IPS-NIHi11 (cell line): ENCODE measurements at places on chromosomes 7 and 10.

GRCh38 chr7:90580051-90580450 lies 16.1 kb upstream of the CDK14 start:
- no peak for DNase-seq

DNA sequence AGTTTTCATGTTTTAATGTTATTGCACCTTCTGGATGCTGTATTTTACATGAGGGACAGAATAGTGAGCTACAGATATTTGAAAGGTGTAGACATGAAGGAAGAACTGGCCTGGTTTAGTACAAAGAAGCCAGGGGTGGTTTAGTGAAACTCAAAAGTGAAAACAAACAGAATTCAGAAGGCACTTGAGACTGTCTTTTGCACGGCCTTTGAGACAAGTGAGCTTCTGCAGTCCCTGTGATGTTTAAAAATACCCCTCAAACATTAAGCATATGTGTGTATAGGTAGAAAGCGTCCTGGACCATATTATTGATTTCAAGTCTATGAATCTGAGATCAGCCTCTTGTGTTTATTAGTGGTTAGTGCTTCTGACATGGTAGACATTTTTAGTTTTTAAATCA lies 118.9 kb downstream of the CDK14 start:
- no peak for DNase-seq

DNA sequence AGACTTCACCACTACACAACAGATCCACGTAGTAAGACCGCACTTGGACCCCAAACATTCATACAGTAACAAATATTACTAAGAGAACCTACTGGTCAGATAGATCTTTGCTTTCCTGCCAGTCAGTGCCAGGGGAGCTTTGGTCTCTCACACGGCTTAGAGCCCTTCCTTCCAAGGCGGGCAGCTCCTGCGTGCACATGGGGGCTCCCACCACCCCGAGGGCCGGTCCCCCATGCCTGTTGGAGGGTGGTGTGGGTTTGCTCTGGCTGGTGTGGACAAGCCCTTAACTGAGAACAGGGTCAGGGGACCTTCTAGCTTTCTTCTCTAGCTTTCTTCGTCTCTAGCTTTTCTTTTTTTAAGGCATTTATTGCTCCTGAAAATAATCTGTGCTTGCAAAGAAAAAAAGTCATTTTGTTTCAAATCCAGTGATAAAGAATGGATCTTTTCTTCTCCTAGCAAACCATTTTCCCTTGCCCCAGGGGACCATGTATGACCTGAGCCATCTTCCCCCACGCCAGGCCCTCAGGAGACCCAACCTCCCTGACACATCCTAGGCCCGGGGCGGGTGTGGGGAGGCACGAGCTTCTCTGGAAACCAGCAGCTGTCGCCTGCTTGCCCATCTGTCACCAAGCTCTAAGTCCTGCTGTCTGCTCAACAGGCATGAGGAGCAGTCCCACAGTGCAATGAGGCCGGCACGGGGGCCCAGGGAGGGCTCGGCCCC lies 591.1 kb downstream of the PTPRN2 start:
- no peak for DNase-seq

DNA sequence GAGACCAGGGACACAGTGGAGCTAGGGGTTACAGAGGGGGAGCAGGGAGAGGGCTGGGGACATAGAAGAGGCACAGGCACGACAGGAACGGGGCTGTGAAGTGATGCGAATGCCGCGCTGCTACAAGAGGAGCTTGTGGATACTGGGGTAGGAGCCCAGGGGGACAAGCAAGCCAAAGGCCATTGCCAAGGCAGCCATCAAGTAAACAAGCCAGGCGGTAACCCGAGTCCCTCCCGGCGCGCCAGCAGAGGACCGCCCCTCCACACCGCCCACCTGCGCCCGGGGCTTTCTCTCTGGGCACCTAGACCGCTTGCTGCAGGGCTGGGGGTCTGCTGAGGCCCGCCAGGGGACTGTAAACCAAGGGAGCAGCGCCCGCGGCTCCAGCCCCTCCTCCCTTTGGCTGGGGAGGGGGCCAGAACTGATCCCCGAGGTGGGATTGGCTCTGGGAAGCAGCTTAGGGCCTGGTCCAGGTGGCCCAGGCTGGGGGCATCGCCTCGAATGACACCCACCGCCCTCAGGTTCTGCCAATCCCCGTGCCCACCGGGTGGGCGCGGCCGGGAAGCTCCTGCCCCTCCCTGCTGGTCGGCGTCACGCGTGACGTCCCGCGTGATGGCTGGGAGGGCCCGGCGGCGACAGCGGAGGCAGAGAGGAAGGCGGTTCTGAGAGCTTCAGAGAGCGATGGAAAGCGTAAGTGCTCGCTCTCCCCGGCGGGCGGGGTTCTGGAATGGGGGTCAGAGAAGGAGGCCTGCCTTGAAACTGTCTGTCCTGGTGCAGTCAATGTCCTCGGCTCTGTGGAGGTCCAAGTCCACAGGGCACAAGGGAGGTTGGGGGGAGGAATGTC lies 982 bp downstream of the SFXN3 start:
- peak; percentile 71 for DNase-seq

DNA sequence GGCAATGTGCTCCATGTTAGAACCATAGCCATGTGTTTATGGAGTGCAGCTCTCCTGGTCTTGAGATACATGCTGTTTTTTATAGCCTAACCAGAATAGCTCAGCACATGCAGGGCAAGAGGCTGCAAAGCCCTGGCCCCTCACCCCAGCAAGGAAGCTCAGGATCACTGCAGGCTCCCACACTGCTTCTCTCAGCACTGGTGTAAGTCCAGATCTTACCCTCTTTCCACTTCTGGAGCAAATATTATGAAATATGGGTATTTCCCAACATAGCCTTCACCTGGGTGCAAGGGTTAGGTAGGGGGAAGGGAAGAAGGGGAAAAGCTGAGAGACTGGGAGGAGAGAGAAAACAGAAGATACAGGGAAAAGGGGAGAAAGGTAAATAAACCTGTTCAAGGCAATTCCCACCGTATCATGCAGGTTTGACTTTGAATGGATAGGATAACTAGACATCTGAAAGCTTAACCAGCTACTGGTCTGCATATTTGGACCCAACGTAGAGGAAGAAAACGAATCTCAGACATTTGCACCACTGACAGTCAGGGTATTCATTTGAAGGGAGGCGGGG lies 19.7 kb downstream of the SKIDA1 start:
- DNase-seq, result no peak

DNA sequence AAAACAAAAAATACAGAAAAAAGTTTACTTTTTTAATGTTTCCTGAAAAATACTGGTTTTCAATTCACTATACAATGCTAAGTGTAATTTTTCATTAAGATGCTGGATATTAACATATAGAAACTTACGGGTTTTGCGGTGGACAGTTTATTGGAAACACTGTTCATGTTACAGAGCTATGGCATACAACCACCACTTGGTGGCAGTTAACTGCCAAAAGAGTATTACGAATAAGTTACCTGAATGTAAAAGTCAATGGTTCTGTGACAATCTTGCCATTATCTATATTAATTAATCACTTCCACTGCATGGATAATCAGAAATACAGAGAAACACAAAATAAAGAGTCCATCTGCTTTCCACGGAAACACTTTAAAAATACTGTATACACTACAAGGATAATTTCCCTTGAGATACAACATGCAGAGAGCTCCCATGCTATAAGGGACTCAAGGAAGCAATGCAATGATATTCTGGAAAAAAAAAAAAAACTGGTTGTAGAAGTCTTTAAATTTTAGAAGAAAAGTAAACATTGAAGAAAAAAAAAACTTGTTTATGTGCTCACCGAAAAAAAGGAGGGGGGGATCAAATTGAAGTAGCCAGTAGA lies 97.0 kb downstream of the TPK1 start:
- DNase-seq, result peak; percentile 24

DNA sequence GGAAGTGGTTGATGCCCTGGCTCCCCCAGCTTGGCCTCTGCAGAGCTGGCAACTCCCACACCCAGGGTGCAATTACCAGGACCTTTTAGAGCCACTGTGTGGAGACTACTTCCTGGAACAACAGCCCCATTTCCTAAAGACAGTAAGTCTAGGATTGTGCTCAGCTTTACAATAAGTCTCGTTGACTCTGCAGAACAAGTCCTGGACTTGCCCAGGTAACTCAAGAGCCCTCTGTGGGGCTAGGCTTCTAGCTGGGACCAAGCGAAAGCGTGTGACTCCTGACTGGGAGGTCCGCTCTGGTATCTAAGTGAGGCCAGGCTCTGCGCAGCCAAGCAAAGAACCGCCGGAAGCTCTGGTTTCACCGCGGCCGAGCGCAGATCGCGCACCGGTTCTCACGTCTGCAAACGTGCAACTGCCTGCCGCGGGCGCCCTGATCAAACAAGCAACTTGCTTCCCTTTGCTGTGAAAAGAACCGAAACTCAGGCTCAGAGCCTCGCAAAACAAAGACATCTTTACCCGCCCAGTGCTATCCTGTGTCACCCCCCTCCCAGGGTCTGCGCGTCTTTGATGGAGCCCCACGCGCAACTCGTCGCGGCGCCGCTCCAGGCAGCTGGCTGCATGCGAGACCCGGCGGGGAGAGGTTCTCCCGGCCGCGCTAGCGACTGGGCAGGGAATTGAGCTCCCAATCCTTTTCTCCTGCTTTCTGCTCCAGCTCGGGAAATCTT lies 4.4 kb upstream of the PDLIM1 start:
- no peak for DNase-seq

DNA sequence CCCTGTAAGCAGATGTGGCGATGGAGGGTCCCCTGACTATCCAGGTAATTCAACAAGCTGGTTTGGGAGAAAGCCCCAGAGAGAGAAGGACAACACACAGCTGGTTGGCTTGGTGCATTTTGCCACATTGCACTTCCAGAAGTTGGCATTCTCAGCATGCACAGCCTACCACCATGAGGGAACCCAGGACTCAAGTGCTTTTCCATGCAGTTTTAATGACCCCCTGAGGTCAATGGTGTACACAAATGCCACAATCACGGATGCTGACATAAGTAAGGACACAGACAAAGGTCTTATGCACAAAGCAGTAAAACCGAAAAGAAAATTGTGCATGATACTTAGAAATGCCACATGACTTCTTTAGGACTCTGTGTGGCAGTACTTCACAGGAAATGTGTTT lies 645.1 kb downstream of the KCNMA1 start:
- DNase-seq, result no peak

DNA sequence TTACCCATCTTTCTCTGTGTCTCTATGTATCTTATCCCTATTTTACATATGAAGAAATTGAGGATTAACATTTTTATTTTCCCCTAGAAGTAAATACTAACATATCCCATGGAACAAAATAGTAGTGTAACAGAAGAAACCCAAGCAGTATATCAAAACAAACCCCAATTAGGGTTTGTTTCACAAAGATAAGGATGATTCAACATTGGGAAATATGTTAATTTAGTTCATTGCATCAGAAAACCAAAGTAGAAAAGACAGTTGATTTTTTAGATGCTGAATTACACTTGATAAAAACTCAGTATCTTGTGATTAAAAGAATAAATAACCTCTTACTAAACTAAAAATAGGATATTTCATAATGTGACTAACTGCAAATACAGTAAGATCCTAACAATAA lies 87.8 kb downstream of the GLCCI1 start:
- DNase-seq, result no peak

DNA sequence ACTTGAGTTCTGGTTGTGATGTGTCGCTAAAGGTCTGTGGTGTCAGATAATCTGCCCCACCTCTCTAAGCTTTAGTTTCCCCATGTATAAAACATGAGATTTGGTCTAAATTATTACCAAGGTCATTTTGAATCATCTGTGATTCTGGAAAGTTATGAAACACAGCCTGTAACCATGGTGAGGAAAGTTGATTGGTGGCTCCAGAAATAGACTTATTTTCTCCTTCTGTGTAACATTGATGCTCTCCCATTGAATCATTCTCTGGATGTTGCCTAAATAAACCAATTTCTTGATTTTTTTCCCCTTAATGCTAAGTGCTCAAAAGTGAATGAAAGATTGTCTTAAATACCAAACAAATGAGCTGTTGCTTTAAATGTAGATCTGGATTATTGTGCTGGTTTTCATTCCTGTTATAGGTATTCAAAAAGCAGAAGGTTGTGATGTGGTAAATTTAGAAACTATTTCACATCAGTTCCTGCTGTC lies 30.0 kb upstream of the PCGF5 start:
- no peak for DNase-seq

DNA sequence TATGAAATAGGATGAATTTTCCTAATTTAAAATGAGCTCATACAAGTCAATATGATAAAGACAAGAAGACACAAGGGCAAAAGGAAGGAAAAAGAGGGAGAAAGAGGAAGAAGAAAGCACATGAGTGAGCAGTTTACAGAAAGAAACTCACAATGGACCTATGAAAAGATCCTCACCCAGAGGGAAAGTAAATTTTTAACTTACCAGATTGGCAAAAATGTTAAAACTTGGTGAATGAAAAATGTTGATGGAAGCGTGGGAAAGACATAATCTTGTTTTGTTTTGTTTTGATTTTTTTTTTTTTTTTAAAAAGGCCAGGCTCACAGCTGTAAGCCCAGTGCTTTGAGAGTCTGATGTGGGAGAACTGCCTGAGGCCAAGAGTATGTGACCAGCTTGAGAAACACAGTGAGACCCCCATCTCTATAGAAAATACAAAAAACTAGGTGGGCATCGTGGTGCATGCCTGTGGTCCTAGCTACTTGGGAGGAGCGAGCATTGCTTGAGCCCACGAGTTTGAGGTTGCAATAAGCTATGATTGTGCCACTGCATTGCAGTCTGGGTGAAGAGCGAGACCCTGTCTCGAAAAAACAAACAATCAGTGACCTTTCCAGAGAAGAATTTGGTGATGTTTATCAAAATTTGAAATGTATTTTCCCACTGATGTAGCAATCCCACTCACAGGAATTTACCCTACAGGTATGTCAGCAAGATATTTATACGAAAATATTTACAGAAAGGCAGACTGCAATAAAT lies 152.9 kb upstream of the ASAH2 start:
- DNase-seq, result no peak
